ENCODE measurements at places on chromosomes 16 and 17.

DNA sequence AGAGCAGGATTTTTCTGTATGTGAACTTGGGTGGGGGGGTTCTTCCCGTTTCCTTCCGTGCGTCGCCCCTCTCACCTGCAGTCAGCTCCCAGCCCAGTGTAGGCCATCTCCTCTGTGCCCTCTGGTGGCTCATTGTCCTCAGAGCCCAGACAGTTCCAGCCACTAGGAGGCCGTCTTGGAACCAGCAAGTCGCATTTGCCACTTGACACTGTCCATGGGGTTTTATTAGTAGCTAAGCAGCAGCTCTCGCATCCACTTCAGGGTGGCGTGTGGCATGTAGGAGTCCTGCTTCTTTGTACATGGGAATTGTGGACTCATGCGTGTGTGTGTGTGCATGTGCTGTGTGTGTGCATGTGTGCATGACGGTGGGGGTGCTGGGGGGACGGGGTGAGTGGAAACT, 74.0 kb downstream of the SEC14L1 start:
- no peak for DNase-seq

GRCh38 chr16:85936816-85937215, 37.9 kb downstream of the IRF8 start:
- no peak for DNase-seq

DNA sequence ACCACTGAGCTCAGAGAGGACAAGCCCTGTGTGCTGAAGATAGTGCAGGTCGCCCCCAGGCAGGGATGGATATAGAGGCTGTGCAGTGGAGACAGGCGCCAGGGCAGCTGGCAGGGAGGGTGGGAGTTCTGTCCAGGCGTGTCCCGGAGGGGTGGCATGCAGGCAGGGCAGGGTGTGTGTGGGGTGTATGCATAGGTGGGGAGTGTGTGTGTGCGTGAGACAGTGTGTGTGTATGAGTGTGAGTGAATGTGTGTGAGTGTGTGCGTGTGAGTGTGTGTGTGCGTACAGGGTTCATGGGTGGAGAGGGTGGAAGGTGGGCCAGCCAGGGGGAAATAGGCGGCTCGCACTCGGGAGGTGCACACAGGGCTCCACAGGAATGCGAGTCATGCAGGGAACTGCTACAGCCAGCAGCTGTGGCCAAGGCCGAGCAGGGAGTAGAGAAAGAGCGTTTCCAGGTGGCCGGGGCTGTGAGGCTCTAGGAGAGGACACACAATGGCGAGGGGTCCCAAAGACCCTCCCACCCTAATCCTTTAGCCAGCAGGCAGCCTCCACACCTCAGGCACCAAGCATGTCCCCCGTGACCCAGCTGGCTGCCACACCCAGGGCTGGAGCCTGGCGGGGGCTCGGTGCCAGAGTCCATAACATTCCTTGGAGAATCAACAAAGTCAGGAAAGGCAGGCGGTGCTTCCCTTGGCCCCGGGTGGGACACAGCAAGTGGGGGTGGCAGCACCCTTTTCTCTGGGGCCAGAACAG, 4.6 kb downstream of the PLCD3 start:
- DNase-seq = no peak

- no peak for DNase-seq
Measured at GRCh38 chr16:8634991-8635736, 13.7 kb downstream of the METTL22 start.

GRCh38 chr17:31787857-31788570, 71.0 kb downstream of the COPRS start:
- no peak for DNase-seq

DNA sequence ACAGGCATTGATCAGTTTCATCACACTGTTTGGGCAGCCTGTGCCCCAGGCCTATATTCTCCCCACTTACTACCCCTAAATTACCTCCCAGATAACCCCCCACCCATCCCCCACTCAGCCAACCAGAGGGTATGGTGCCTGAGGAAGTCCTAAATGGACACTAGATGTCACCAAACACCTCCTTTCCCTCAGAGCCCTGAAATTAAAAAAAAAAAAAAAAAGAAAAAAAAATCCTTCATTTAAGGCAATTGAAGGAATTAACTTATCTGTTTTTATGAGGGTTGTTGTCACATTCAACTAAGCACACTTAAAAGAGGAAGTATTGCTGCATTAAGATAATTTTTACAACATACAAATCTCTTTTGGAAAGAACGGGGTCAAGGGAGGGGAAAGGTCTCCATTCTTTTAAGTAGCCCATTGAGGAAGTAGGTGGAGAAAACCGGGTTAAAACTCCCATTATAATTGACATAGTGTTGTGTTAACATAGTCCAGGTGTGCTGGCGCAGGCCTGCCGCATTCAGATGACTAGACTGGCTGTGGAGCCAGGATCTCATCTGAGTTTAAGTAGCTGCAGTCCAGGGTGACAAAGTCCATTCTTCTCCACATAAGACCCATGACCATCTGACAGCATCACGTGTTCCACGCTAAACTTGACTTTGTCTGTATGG, 46.3 kb downstream of the SNX11 start:
- DNase-seq = no peak

GRCh38 chr16:89924925-89925307, 1.8 kb downstream of the TUBB3 start:
- no peak for DNase-seq

GRCh38 chr16:81956213-81956948, 54.9 kb downstream of the SDR42E1 start:
- DNase-seq = no peak

DNA sequence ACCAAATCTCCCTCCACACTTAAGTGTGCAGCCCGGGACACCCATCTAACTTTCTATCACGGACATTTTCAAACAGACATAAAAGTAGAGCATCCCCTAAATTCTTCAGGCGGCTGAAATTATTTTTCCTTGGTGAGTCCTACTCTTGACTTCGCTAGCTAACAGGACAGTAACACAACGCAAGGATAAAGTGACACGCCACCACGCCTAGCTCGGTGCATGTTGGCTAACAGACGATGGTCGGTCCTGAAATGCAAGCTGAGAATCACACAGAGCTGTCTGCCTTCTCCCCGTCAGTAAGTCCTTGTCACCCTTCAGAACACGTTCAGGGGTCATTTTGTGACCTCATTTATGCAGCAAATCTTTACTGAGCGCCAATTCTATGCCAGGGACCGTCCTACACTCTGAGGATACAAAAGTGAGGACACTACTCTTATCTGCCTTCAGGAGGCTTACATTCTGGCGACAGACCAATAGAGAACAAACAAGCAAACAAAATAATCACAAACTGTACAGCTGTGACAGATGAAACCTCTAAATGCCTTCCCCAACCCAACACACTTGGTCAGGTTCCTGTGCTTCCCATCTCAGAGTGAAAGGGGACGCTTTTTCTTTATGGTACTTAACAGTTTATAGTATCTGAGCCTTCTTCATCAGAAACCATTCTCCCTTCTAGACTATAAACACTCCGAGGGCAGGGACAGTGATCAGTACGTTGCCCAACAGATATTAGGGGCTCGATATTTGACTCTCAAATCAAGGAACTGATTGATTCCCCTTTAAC, 1.3 kb downstream of the NTAN1 start:
- DNase-seq = no peak

GRCh38 chr16:61792194-61792909, 243.9 kb downstream of the CDH8 start:
- DNase-seq = no peak

DNA sequence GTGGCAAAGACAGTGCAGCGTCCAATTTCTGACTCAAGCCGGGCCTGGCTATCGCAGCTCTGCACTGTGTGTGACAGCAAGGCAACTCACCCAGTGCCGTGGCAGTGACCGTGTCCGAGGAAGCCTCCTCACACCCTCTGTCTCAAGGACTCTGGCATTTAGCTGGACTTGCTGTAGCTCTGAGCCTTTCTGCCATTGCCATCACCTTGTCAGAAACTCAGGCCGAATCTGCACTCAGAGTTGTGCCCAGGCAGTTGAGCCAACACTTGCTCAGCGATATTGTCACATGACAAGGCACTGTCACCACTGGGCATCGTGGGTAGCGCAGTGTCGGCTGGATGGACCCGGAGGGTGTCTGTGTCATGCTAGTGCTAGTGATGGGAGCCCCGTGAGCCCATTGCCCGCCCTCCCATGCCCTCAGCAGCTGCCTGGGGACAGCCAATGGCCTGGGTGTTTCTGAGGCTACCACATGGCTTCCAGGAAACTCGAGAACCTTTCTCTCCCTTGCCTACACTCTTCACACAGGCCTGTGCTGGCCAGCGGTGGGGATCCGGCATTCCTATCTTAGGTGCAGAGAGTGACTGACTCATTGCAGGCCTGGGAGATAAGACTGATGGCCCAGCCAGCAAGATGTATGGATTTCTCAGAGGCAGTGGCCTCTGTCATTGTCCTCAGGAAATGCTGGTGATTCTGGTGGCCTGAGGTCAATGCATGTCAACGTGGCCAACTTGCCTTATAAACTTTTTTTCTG, 22.1 kb upstream of the STH start:
- DNase-seq = no peak

- DNase-seq = peak; percentile 70
Measured at GRCh38 chr16:31507929-31508705, at the start of gene RUSF1. RUSF1 (minus strand) TSS chr16:31508391; CDS start chr16:31508373, 18 bp downstream.

GRCh38 chr17:72053036-72053435, 67.8 kb upstream of the SOX9 start:
- DNase-seq = no peak

DNA sequence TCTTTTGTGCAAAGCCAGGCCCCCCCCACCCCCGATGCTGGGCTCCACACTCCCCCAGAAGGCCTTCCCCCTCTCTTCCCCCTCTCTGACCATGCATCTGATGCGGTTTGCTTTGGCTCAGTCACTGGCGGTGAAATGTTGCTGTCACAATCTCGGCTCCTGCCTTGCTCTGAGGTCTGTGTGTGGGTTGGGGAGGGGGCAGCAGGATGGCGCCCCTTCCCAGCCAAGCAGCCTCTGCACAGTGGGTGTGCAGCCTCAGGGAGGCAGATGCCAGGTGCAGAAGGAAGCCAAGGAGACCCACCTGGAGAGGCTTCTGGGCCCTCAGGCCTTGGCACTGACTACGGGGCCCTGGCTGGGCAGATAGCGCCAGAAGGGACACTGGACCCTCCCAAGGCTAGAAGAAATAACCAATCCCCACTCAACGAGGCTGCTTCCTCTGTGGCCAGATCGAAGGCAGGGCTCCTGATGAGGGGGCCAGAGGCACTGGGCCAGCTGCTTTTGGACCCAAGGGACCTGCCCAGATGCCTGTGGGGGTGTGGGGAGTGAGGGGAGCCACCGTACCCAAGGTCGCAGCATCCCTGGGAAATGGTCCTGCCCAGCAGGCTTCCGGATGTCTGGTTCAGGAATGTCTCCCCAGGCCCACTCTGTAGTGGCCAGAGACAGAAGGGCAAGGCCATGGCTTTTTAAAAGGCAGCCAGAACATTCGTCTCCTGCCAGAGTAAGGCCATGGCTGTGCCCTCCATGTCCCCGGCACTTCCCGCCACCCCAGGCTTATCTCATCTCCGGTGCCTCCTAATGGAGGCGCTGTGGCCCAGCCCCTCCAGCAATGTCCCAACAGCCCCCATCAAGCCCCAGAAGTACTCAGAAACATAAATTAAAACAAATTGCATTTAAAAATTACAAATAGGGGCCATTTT, 43.4 kb upstream of the SLC38A10 start:
- DNase-seq = no peak

DNA sequence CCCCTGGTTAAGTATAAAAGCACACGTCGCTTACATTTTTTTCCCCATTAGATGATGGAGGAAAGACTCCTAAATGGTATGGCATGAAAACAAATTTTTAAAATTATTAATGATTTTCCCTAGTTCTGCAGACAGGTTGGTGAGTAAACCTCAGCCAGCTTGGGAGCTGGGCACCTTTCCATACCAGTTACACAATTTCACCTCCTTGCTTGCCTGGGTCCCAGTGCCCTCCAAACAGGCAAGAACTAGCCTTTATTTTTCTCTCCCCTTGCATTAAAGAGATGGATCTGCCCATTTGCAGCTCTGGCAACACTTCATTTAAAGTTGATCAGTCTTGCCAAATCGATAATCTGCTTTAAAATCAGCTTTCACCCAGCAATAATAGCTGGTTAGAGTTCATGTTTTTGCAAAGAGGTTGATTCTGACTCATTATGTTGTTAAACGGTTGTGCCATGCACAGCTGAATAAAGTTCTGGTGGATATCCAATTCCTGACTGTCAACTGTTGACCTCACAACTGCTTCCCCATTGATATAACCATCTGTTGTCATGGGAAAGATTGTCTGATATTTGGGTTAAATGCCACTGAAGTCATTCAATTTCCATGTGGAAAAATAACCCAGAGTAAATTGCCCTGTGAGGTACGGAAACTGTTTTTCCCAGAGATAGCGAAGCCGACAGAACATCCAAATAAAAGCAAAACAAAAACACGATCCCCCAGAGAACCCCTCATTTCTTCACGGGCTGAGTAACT, 1.3 kb downstream of the C17orf58 start:
- no peak for DNase-seq

GRCh38 chr17:27404676-27405075, 51.6 kb upstream of the KSR1 start:
- DNase-seq = no peak

DNA sequence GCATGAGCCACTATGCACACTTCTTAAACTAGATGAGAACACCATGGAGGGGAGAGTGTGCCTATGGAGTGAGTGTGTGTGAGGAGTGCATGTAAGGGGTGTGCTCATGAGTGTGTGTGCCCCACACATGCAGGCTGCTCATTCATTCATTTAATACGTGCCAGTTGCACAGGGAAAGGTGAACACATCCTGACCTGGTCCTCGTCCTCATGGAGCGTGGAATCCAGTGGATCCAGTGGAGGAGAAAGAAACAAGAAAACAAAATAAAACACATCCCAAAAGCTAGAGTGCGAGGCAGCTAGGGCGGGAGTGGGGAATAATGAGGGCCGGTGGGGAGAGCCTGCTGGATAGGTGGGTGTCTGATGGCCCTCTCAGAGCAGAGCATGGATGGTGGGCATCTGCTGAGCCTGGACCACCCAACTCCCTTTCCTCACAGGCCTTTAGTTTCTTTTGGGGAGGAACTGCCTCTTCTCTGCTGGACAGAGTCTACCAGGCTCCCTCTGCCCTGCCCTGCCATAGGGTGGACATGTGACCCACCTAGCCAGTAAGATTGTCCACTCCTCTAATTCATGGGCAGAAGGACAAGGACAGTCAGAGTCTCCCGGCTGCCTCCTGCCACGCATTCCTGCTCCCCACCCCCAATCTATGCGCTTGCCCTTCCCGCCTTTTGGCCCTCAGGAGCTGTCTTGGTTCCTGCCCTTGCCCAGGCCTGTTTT, 204.3 kb downstream of the RAB11FIP4 start:
- DNase-seq = no peak

DNA sequence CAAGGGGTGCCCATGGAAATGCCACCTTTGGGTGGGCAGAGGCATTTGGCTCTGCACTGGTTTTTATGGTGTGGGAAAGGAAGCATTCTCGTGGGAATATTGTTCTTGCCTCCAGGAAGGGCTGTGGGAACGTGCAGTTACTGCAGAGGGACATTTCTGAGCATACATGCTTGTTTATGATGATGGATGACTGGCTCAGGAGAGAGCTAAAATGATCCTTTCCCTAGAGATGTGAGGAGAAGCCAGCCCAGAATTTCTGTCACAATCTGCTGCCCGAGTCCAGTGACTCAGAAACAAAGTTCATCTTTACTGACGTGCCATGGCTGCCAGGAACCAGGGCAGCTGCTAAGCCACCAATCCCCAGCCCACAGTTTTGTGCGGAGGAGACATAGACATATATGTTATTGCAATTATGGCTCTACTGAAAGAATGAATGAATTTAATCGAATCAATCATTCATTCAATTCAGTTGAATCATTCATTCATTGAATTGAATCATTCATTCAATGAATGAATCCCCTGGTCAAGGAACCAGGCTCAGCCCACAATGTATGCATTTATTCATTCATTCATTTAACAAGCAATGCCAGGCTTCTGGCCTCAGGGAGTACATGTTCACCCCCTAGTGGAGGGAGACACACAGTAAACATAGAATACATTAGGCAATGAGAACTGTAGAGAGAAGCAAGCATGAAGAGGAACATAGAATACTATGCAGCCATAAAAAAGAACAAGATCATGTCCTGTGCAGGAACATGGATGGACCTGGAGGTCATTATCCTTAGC, 414.4 kb upstream of the HSBP1 start:
- no peak for DNase-seq
